ENCODE measurements at places on chromosomes 3 and 15. TPM values are rescaled to one million over a fixed set of nuclear protein-coding genes. Genes with fewer than 3 reads are reported as not detected.

Gene KLHL40
- total RNA-seq: 0.18 TPM

GRCh38 chr3:29382845-29383244 is 102.0 kb downstream of the RBMS3 start:
- no peaks in the 10 kb centered on the region for H3K27me3 ChIP-seq
- H3K4me1 ChIP-seq: no peaks in the 10 kb centered on the region
- no peaks in the 10 kb centered on the region for H3K36me3 ChIP-seq
- no peak overlapping the region for H3K27ac ChIP-seq

Gene TICRR
- 1.6 TPM for total RNA-seq

Gene ERICH6
- 0.37 TPM for total RNA-seq

Gene NKIRAS1
- total RNA-seq: 4.9 TPM

GRCh38 chr15:89680282-89680873 is 1.2 kb upstream of the PLIN1 start:
- peaks cover 20% of the 10 kb centered on the region for H3K36me3 ChIP-seq
- DNase-seq: peak; percentile 84
- H3K4me3 ChIP-seq: no peak overlapping the region
- peaks cover 9% of the 10 kb centered on the region for H3K4me1 ChIP-seq
- H3K27ac ChIP-seq: peak overlapping the region; percentile 84
- H3K27me3 ChIP-seq: no peaks in the 10 kb centered on the region

Gene CD96
- total RNA-seq: 6.2 TPM

DNA sequence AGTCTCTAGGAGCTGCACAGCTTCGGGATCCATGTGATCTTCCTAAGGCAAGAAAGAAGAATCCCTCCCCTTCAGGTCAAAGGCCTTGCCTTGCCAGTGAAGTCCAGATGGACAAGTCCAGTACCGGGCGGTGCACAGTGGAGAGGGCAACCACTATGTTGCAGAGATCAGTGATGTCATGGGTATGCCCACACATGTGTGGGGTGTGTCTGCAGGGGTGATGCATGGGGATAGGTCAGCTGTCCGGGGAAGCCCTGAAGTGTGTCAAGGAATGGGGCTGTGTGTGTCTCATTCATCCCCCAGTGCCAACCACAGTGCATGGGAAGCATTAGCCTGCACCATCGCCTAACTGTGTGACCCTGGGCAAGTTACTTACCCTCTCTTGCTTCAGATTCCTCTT is 66.5 kb downstream of the TLE3 start:
- no peak for DNase-seq
- H3K4me1 ChIP-seq: no peaks in the 10 kb centered on the region
- H3K27me3 ChIP-seq: no peaks in the 10 kb centered on the region
- H3K4me3 ChIP-seq: no peak overlapping the region
- H3K36me3 ChIP-seq: no peaks in the 10 kb centered on the region

Data from stomach (tissue), 19 donors.